ENCODE measurements at places on chromosomes 3 and 15.

DNA sequence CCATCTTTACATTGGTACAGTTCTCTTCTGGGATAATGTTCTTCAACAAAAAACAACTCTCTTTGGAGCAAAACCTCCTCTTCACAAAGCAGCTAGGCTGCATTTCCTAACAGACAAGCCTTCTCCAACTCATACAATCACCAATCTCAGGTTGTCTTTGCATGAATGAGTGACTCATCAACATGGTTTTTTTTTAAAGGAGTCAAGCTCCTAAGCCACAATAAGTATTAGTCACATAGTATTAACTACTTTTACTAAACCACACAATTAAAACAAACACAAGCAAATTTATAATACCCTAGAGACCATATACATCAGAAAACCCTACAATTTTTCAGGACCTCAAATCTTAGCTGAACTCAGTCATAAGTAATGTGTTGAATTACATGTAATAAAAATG is 137.4 kb downstream of the TBC1D5 start:
- peak; percentile 70 for DNase-seq

- DNase-seq: peak; percentile 53
Observed at GRCh38 chr15:71329497-71330260, 214.4 kb downstream of the THSD4 start.

- DNase-seq: peak; percentile 57
Observed at GRCh38 chr3:125280668-125281361, 68.3 kb upstream of the SLC12A8 start.

- DNase-seq: no peak
Observed at GRCh38 chr15:70214941-70215635, 117.4 kb upstream of the TLE3 start.

- DNase-seq: peak; percentile 20
Observed at GRCh38 chr3:127865941-127866340, 43.6 kb upstream of the MGLL start.

GRCh38 chr3:50154476-50154839 is 666 bp upstream of the SEMA3F start:
- DNase-seq: no peak

DNA sequence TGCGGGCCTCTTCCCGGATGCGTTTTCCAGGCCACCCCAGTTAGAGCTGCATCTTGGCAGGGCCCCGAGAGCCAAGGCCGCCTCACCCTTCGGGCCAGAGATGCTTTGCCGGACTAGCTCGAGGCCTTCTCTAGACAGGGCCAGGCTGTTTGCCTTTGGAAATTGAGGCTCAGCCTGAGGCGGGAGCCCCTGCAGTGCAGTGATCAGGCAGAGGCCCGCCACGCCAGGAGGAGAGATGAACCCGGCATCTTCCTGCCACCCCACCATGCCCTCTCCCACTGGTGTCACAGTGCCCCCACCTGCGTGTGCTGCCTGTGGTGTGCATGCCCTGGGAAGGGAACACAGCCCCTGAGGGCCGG is 8.9 kb upstream of the ROPN1B start:
- no peak for DNase-seq

DNA sequence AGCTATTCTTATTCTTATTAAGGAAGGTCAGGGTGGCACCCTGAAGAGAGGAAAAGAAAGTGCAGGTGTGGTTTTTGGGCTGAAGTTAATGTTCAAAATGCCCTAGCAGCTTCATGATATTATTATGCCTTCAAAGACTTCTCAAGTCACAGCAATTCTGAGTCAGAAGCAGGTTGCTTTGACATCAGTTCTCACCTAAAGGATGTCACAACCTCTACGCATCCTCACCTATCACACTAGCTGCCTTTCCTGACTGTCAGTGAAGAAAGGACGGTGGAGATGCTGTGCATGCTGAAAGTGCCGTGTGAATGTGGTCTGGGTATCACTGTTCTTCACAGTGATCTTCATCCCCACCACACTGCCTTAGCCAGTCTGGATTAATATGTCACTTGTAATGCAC is 49.6 kb downstream of the NPTN start:
- no peak for DNase-seq

DNA sequence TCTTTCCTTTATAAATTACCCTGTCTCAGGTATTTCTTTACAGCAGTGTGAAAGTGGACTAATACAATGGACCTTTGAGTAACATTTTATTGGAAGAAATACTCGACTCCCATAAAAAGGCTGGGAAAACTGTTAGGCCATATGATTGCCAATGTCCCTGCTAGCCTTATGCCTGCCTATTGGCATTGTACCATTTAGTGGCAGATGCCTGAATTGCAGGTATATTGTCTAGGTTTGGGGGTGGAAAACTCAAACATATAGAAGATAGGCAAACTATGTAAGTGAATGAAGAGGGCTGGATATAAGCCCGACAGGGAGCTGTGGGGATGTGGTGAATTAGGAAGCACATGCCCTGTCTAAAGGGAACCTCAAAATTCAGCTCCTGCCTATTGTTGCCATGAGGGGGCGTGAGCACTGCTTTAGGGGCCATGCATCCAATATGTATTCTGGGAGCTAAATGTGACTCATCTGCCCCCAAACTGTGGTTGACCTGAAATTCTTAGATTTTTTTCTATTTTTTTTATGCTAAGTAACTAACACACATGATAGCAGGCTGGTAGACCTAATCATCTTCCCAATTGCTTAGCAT is 65.2 kb upstream of the TRA2B start:
- no peak for DNase-seq

All from fibroblast of the aortic adventitia (primary cell).